ENCODE measurements at places on chromosomes 3 and 15. TPM values are rescaled to one million over a fixed set of nuclear protein-coding genes. Genes with fewer than 3 reads are reported as not detected.
A peak's percentile ranks its signal among the peaks of the same experiment; 100 is the strongest.

DNA sequence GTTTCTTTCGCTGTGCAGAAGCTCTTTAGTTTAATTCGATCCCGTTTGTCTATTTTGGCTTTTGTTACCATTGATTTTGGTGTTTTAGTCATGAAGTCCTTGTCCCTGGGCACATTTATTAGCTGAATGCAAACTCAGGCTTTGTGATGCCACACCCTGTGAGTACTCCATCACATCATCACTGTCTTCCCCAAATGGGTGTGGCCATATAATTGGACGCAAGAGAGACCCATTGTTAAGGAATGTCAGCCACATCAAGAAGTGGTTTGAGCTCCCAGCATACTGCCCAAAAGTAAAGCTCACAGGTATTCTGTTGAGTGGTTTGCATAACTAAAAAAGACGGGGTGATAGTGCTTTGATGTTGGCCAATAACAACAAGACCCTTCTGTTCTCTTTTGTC lies 245.7 kb downstream of the SV2B start:
- H3K4me1 ChIP-seq = no peaks in the 10 kb centered on the region
- no peak overlapping the region for H3K4me3 ChIP-seq
- H3K27ac ChIP-seq = no peak overlapping the region
- DNase-seq = no peak
- H3K27me3 ChIP-seq = peaks cover 4% of the 10 kb centered on the region

- H3K27me3 ChIP-seq = no peaks in the 10 kb centered on the region
- DNase-seq = no peak
- H3K36me3 ChIP-seq = no peaks in the 10 kb centered on the region
These were observed 331.8 kb upstream of the TBL1XR1 start for GRCh38 chr3:177529071-177529550.

The CYP1A2 gene
- not detected for polyA plus RNA-seq

The RASGRP1 gene
- 0.03 TPM for polyA plus RNA-seq

- H3K4me3 ChIP-seq = no peak overlapping the region
- H3K36me3 ChIP-seq = no peaks in the 10 kb centered on the region
- no peaks in the 10 kb centered on the region for H3K4me1 ChIP-seq
- no peak for DNase-seq
These were observed 314.0 kb downstream of the ERC2 start for GRCh38 chr3:56154297-56154696.

DNA sequence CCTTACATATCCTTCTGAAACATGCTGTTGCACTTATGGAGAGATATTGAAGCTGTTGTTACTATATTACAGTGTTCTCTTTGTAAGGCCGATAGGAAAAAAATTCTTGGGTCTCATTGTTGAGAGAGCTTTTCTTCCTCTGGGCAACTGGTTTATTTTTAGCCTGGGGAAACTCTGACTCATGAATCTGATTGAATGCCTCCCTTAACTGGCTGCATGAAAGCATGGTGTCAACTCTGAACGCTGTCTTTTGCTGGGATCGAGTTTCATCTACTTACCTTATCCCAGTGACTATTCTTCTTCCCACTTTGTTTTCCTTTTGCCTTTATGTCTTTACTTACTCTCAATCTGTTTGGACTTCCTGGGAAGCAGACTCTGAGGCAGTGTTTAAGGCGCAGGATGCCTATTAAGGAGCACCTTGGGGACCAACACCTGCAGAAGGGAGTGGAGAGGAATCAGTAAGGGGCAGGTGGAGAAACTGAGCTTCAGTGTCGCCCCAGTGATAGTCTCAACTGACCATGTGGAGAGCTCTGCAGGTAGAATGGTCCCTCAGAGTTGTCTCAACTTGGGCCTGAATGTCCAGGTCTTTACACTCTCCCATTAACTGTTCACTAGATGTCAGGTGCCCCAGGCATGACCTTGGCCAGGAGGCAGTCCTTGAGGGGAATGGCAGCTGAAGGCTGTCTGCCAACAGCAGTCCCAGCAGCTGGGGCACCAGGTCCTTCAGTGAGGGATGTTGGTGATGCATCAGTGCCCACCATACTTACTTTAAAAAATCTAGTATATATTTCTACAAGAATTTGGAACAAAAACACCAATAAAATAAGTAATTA lies 88.9 kb upstream of the CCNL1 start:
- H3K4me1 ChIP-seq = peaks cover 26% of the 10 kb centered on the region
- peak; percentile 67 for DNase-seq
- H3K27ac ChIP-seq = peak overlapping the region; percentile 86
- H3K27me3 ChIP-seq = no peaks in the 10 kb centered on the region
- H3K36me3 ChIP-seq = no peaks in the 10 kb centered on the region
- H3K4me3 ChIP-seq = no peak overlapping the region

- H3K27me3 ChIP-seq = no peaks in the 10 kb centered on the region
- DNase-seq = no peak
- H3K27ac ChIP-seq = no peak overlapping the region
- no peaks in the 10 kb centered on the region for H3K36me3 ChIP-seq
- H3K4me1 ChIP-seq = no peaks in the 10 kb centered on the region
- H3K4me3 ChIP-seq = no peak overlapping the region
These were observed 157.8 kb downstream of the PDCD6IP start for GRCh38 chr3:33956206-33956605.

GRCh38 chr3:99863588-99863987 lies 45.9 kb downstream of the CMSS1 start:
- peaks cover 37% of the 10 kb centered on the region for H3K36me3 ChIP-seq
- no peak overlapping the region for H3K27ac ChIP-seq
- DNase-seq = no peak
- H3K27me3 ChIP-seq = no peaks in the 10 kb centered on the region

DNA sequence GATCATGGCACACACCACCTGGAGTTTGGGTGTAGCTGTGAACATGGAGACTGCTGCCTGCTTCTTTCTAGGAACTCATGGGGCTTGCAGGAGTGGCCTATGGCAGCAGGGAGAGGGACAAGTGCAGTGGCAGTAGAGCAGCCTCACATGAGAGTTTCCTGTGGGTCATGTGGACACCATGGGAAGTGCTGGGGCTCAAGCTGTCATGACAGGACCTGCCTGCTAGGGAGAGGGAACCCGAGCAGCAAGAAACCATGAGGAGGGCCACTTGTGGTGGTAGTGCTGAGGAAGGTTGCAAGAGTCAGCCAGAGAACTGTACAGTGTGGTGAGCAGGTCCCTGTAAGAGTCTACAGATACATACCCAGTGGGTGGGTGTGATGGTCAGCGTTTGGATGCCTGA lies 73.8 kb upstream of the MRPS22 start:
- no peak overlapping the region for H3K27ac ChIP-seq
- H3K4me3 ChIP-seq = no peak overlapping the region

DNA sequence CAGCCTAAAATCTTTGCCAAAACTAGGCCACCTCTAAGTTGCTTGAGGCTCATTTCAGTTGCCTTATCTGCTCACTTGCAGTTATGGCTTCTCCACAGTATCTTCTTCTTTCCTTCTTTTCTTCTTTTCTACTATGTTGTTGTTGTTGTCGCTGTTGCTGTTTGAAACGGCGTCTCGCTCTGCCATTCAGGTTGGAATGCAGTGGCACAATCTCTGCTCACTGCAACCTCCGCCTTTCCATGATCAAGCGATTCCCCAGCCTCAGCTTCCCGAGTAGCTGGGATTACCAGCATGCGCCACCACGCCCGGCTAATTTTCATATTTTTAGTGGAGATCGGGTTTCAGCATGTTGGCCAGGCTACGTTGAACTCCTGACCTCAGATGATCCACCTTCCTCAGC lies 210.8 kb upstream of the NR2F2 start:
- no peaks in the 10 kb centered on the region for H3K36me3 ChIP-seq
- no peak overlapping the region for H3K27ac ChIP-seq
- no peaks in the 10 kb centered on the region for H3K27me3 ChIP-seq

DNA sequence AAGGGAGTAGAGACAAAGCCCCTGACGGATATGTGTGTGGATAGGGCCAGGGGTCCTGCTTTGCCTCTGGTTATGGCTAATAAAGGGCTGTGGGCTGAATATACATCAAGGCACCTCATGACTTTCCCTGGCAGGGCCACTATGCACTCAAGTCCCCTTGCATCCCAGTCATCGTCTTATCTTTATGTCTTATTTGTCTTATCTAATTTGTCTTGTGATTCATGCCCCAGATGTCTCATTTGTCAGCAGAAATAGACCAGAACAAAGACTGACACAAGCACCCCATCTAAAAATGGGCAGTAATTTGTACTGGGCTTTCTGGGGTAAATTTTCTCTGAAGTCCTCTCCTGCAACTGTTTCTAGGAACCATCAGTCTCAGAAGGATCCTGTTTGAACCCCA lies 68.6 kb downstream of the ITGA11 start:
- peaks cover 59% of the 10 kb centered on the region for H3K4me1 ChIP-seq
- no peak overlapping the region for H3K4me3 ChIP-seq
- peak overlapping the region; percentile 85 for H3K27ac ChIP-seq
- no peaks in the 10 kb centered on the region for H3K27me3 ChIP-seq
- DNase-seq = no peak

DNA sequence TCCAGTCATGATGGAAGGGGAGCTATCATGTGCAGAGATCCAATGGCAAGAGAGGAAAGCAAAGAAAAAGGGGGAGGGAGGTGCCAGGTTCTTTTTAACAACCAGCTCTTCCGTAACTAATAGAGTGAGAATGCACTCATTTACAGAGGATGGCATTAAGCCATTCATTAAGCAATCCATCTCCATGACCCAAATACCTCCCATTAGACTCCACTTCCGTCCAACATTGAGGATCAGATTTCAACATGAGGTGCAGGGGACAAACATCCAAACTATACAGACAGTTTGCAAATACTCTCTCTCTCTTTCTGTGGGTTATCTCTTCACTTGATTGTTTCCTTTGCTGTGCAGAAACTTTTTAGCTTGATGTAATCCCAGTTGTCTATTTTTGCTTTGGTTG lies 21.2 kb downstream of the ZDHHC23 start:
- H3K4me1 ChIP-seq = no peaks in the 10 kb centered on the region
- no peak overlapping the region for H3K27ac ChIP-seq
- H3K36me3 ChIP-seq = peaks cover 9% of the 10 kb centered on the region
- no peaks in the 10 kb centered on the region for H3K27me3 ChIP-seq
- no peak for DNase-seq

GRCh38 chr3:192860454-192860853 lies 57.2 kb downstream of the MB21D2 start:
- H3K4me1 ChIP-seq = peaks cover 31% of the 10 kb centered on the region
- no peaks in the 10 kb centered on the region for H3K36me3 ChIP-seq
- no peak for DNase-seq
- no peak overlapping the region for H3K4me3 ChIP-seq
- no peaks in the 10 kb centered on the region for H3K27me3 ChIP-seq

The ZNF619 gene
- 2.7 TPM for polyA plus RNA-seq

GRCh38 chr3:66021731-66022131 lies 17.0 kb downstream of the MAGI1 start:
- peaks cover 4% of the 10 kb centered on the region for H3K4me1 ChIP-seq
- no peak overlapping the region for H3K4me3 ChIP-seq
- H3K27ac ChIP-seq = no peak overlapping the region
- no peaks in the 10 kb centered on the region for H3K27me3 ChIP-seq
- DNase-seq = no peak

GRCh38 chr15:52011711-52012144 lies 7.3 kb upstream of the MAPK6 start:
- no peaks in the 10 kb centered on the region for H3K27me3 ChIP-seq
- H3K4me1 ChIP-seq = peaks cover 38% of the 10 kb centered on the region
- H3K27ac ChIP-seq = peak overlapping the region; percentile 57
- no peaks in the 10 kb centered on the region for H3K36me3 ChIP-seq
- peak; percentile 37 for DNase-seq

DNA sequence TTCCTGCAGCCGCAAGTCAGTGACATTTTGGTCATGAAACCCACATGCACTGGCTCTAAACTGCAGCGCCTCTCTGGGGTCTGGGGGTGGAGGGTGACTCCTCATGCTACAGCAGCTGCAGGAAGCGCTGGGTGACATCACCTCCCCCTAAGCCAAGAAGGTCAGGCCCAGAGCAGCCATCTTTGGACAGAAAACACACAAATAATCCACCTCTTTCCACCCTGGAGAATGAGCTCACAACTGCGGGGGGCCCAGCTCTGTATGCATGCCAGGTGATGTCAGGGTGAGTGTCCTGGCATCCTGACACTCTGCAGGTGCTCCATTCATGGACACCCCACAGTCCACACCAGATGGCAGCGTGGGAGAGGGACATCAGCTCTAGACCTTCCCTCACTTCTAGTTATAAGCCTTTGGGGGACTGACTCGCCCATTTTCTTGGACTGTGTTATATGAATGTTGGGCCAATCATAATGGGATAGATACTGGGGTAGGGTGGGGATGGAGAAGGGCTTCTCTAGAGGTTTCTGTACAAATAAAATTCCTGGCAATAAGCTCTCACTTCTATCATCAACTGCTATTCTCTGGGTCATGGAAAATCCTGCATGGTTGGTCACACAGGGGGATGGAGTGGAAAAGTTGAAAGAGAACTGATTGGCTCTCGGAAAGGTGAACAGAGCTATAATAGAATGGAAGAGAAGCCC lies 70.7 kb upstream of the THBS1 start:
- peak; percentile 60 for DNase-seq
- H3K27ac ChIP-seq = peak overlapping the region; percentile 49
- no peaks in the 10 kb centered on the region for H3K27me3 ChIP-seq
